ENCODE measurements at places on chromosomes 7 and 10. TPM values are rescaled to one million over a fixed set of nuclear protein-coding genes. Genes with fewer than 3 reads are reported as not detected.

- peak; percentile 69 for DNase-seq
These were observed 1301.5 kb upstream of the SORCS1 start for GRCh38 chr10:108465871-108466641.

DNA sequence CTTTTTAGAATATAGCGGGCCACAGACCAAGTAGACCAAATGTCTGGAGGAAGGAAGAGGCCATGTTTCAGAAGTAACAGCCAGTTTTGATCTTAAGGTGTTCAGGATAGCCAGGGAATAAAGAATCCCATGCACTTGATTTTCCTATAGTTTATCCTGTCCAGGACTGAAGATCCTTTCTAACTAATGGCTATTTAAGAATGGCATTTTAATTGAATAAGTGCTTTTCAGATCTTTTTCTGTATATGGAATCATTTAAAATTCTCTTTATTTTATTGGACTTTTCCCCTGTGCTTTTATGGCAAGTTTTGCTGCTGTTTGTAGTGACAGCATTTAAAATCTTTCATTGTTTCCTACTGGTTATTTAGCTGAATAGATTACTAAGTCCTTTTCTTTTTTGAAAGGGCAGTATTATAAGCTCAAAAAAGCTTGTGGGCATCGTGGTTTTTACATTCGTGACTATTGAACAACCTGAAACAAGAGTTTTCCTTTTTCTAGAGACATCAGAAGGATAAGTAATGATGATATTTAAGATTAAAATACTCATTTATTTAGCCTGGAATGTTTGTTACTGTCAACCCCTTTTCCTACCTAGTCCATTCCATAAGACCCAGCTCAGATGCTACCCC, 2.4 kb downstream of the INPP5F start:
- no peak for DNase-seq

- no peak for DNase-seq
These were observed 811 bp downstream of the RGS10 start for GRCh38 chr10:119541459-119542356.

Gene FAM237B
- total RNA-seq = not detected

- no peak for DNase-seq
These were observed 365.2 kb upstream of the ZMIZ1 start for GRCh38 chr10:78703593-78703992.

GRCh38 chr7:31333291-31333690, 7.2 kb downstream of the NEUROD6 start:
- DNase-seq = no peak

DNA sequence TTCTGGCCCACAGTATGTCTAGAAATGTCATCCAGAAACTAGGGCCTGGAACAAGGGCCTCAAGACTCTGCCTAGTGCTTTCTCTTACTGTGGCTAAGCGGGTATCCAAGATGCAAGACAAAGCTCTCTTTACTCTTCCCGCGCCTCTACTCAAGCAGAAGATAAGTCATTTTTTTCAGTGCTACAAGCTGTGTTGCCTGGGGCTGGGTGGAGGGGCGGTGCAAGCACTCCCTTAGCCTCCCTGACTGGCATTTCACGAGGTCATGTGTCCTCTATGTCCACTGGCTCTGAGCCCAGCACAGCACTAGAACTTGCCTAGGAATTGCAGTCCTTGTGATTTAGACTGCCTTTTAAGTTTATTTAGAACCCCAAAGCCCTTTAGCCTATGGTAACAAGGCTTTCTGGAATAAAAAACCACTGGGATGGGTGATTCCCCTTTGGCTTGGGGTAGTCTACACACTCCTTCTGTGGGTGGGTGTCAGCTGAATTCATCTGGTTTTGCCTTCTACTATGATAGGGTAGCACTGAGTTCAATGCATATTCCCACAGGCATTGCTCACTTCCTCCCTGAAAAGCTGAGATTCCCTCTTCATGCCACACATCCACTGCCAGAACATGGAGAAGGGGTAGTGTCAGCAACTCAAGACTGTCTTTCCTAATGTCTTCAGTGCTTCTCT, 371.8 kb upstream of the KCND2 start:
- no peak for DNase-seq

DNA sequence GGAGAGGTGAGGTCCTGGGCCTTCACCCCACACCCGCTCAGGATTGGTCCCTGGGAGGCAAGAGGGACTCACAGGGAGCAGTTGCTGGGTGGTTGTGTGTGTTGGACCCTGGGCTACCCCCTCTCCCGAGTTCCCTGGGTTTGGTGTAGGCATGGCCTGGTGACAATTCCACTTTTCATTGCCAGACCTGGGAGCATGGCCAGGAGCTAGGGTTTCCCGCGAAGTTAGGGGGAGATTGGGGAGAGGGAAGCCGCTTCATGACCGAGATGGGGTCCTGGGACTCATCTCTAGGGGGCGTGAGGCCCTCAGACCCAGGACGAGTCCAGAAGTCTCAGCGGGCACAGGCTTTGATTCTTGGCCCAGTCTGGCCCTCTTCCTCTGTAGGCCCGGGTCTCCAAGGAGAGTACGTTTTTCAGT, 606 bp downstream of the PALD1 start:
- DNase-seq = no peak

Gene OR2A42
- total RNA-seq = not detected

DNA sequence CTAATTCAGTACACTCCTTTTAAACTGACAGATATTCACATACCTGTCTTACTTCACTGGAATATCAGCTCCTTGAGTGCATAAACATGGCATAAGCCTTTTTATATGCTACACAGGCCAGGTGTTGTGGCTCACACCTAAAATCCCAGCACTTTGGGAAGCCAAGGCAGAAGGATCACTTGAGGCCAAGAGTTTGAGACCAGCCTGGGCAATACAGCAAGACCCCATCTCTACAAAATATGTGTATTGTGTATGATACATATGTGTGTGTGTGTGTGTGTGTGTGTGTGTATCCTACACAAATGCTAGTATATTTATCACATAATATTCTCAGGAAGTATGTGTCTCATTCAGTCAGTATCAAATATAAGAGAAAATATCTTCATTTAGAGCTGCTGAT, 45.3 kb downstream of the DNAJC12 start:
- no peak for DNase-seq

GRCh38 chr10:48187713-48188485, 86.6 kb downstream of the FRMPD2 start:
- DNase-seq = no peak

Gene TAS2R3
- 3.2 TPM for total RNA-seq

- no peak for DNase-seq
These were observed 1184.1 kb downstream of the TYW1 start for GRCh38 chr7:68180761-68181160.

Gene OPN1SW
- total RNA-seq = not detected

GRCh38 chr10:12594448-12594944, 245.1 kb downstream of the CAMK1D start:
- no peak for DNase-seq

DNA sequence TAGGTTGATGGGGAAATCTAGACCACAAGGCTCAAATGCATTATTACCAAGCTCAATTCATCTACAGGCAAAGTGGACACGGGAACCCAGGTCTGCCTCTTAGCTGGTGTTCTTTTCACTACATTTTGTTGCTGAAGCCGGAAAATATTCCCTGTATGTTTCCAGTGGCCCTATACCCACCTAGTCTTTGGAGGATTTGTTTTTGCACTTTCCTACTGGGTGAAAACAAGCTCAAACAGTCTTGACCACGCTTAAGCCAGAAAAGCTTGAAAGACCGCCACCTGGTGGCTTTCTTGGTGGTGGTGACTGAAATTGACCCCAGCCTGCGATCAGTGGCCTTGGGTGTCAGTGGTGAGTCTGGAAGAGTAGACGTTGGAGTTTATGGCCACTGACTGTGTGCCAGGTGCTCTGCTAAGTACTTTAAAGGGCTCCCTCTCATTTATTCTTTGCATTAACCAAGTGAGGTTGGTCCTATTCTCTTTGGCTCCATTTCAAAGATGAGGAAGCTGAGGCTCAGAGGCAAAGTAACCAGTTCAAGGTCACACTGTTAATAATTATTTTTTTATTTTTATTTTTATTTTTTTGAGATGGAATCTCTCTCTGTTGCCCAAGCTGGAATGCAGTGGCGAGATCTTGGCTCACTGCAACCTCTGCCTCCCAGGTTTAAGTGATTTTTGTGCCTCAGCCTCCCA, 11.1 kb upstream of the CRTAC1 start:
- DNase-seq = no peak

DNA sequence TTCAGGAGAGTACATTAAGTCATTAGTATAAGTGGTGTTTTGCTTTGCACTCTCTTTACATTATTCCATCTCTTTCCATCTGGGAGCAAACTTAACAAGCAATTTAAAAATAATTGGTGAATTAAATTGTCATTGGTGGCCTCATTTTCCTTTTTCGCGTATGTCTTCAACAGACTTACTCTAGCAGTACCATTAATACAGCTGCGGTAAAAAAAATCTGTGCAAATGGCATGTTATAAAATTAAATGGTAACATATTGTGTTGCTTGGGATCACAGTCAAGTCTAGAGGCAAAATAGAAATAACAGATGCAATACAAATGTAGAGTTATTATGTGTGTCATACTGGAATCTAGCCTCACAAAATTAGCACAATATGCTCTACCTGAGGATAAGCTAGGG, 322.4 kb downstream of the PCDH15 start:
- DNase-seq = no peak

Gene CLRN3
- 6.6 TPM for total RNA-seq

DNA sequence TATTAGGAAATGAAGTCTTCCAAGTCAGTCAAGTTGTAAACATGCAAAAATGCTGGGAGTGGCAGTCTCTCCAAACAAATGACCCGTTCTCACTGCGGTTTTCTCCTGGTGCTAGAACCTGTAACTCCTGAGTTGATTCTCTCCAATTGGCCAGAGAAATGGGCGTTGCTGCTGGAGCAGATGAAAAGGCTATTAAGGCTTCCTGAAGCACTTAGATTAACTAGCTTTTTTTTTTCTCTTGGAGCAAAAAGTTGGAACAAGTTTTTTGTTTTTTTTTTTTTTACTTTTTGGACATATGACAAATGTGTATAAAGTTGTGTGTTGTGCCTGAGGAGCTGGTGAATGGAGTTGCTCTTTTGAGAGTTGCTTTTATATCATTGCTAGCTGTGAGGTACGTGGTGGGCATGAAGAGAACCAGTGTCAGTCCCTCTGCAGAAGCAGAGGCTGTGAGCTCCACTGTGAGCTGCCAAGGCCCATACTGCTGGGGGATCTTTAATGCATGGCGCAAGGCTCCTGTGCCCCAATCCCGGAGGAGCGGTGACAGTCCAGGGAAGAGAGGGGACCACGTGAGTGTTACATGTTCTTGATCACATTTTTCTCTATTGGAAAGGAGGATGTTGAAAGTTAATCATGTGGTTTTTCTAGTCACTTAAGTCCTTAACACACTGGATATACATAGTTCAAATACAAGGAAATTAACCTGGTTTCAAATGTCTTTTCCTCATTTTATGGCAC, 393.6 kb upstream of the GALNT17 start:
- DNase-seq = no peak

Gene HHEX
- 6.6 TPM for total RNA-seq

- no peak for DNase-seq
These were observed 99.5 kb downstream of the SPDYE5 start for GRCh38 chr7:75591467-75592255.

DNA sequence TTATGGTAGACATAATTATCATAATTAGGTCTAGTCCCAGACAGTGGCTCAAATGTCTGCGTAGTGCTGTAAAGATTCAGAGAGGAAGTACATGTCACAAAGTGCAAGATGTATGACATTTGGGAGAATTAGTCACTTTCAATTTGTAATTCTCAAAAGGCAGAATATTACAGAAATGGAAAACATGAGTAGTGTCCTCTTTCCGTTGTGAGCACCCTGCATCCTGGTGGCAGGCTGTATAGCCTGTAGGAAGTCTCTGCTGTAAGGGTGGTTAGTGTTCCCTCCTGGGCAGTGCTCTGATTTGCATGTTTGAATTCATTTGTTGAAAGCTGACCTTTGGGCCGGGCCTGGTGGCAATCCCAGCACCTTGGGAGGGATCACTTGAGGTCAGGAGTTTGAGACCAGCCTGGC, 17.0 kb downstream of the CDK14 start:
- DNase-seq = no peak

GRCh38 chr7:102463841-102464576, 654 bp downstream of the ALKBH4 start:
- DNase-seq = no peak

Gene NSMCE4A
- 45.1 TPM for total RNA-seq

DNA sequence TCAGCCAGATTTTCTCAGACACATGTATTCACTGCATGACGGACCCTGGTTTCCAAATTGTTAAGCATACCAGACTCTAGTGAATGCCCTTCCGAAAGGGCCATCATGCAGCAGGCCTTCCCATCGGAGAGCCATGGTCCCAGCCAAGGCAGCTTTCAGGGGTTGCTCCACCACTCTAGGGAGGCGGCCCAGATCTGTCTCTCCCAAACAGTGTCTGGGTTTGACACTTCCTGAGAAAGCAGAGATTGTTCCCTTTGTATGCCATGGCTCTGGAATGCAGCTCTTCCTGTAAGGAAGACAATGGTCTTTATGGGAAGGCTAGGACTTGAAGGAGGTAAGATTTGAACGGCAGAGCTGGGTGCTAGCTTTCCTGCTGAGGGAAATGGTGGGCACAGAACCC, 178.8 kb upstream of the BMPER start:
- no peak for DNase-seq

Gene GPR141
- total RNA-seq = not detected

DNA sequence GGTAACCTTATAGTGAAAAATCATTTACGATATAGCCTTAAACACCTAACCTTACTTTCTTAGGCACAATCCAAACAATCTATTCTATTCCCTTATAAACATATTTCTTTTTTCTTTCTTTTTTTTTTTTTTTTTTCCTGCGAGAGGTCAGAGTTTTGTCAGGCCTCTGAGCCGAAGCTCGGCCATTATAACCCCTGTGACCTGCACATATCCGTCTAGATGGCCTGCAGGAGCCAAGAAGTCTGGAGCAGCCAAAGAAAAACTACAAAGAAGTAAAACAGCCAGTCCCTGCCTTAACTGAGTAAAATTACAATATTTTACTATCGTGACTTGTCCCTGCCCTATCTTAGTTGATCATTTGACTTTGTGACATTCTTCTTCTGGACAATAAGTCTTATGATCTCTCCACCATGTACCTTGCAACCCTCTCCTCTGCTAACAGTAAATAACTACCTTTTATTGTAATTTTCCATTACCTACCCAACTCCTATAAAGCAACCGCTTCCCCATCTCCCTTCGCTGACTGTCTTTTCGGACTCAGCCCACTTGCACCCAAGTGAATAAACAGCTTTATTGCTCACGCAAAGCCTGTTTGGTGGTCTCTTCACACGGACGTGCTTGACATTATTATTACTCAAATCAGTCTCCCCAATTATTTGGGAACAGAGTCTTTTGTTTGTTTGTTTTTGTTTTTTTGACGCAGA, 64.5 kb downstream of the AOAH start:
- no peak for DNase-seq

Gene SEMA3C
- total RNA-seq = 94.9 TPM

DNA sequence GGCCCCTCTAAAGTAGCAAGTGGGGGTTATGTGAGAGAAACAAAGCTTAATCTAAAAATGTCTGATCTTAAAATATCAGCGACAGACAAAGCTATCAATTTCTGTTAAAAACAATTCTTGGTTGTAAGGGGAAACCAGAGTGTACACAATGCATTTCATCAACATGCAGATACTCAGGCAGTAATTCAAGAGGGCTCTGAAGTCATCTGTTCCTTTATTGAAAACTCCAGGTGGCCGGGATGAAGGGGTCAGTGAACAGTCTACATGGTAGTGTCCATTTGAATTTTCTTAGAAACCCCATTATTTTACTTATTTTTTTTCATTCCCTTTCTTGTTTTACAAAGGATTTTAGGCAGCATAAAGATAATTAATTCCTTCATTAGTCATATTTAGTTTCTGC, 36.7 kb upstream of the BTBD16 start:
- DNase-seq = no peak

GRCh38 chr7:50721661-50722259, 60.9 kb downstream of the GRB10 start:
- no peak for DNase-seq

Measured in type B pancreatic cell (in vitro differentiated cells).